ENCODE measurements at places on chromosomes 12 and 14.

DNA sequence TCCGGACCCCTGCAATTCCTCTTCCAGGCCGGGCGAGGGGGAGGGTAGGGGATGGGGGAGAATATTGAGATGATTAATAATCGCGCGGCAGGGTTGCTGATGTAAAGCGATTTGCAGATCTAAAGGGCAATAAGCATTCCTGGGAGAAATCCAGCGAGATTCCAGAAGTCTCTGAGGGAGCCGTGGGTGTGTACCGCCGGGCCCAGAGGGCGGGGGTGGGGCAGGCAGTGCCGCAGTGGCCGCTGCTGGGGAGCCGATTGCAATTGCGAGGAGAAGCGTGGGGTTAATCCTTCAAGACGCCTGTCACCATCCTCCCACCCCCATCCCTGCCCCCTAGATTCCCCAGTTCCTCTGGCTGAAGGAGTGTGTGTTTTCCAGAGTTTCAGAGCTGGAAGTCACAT, 16.4 kb downstream of the FOS start:
- DNase-seq: peak; percentile 81

- peak; percentile 63 for DNase-seq
These were observed at the start of gene ATL1 for GRCh38 chr14:50559990-50560930. ATL1 (plus strand) TSS chr14:50560145; CDS start chr14:50560266, 121 bp downstream.

DNA sequence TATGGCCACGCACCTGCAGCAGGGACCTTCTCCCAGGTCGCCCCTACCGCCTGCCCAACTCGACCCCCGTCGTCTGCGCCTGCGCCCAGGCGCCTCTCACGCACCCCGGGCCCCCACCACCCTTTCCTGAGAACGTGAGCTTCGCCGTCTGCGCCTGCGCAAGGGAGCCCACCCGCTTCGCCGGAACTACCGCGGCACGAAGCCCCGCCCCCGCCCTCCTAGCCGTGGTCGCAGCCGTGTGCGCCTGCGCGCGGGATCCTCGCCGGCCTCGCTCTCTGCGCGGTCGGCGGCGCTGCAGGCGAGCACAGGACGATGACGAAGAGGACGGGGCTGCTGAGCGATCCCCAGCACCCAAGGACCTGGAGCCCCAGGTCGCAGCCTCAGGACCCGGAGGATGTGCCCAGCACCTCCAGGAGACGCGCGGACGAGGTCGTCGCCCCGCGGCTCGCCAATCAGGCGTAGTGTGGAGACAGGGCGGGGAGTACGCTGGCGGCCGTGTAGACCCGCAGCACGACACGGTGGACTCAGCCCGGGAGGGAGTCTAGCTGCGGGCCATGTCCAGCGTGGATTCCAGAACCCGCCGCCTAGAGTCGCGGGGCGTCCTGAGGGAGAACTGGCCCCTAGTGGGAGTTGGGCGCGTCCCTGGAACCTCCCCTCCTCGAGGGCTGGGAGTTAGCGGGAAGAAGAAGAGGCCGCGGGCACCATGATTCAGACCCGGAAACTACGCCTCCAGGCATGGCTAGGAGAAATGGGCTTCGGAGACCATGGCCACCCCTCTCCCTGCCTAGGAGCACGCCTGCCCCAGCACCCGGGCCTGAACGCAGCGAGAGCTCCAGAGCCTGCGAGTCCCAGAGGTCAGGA, 1120.8 kb upstream of the TMEM132C start:
- DNase-seq: peak; percentile 91

- DNase-seq: no peak
These were observed 243.5 kb upstream of the DAAM1 start for GRCh38 chr14:58944968-58945356.

- DNase-seq: peak; percentile 99
These were observed at the start of gene ATXN3 for GRCh38 chr14:92106143-92106926. ATXN3 (minus strand) TSS chr14:92106582; CDS start chr14:92106552, 30 bp downstream.

DNA sequence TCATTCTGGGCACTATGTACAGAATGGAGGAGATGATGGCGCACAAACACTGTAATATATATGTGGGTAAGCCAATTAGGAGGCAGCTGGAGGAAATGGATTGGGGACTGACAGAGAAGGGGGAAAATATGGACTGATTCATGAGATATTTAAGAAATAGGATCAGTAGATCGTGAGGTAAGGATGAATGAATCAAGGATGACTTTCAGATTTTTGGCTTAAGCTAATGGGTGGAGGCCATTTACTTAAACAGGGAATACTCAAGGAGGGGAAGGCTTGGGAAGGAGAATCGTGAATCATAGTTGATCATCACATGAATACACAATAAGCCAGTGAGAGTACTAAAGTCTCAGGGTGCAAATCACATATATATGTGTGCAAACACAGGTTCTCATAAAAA, 11.2 kb upstream of the GNPNAT1 start:
- no peak for DNase-seq

DNA sequence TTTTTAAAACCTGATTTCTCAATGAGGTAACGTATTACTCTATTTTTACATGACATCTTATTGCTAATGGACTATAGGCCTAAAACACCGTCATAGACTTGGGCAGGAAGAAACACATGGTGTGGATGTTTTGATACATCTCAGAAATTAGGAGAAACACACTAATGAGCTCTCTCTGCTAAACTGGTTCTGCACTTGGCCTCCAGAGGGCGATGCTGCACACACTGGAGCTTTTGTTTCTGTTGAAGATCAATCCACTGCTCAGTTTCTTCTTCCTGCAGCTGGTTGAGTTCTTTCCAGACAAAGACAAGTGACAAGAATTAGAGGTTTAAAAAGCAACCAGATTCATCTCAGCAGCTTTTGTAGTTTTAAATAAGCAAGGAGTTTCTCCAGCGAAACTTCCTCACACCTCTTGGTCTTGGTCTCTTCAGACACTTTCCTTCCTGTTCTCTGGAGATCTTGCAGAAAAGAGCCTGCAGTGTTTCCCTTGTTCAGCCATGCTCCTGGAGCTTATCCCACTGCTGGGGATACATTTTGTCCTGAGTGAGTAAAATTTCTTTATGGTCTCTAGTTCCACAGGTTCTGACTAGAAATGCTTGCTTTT, 178.5 kb upstream of the OR4E1 start:
- DNase-seq: peak; percentile 82

- no peak for DNase-seq
These were observed 379.8 kb downstream of the FUT8 start for GRCh38 chr14:65792208-65792905.

GRCh38 chr12:74537126-74537706, 419 bp upstream of the ATXN7L3B start:
- DNase-seq: no peak

GRCh38 chr14:30998100-30998706, 27.2 kb upstream of the AP4S1 start:
- DNase-seq: no peak

DNA sequence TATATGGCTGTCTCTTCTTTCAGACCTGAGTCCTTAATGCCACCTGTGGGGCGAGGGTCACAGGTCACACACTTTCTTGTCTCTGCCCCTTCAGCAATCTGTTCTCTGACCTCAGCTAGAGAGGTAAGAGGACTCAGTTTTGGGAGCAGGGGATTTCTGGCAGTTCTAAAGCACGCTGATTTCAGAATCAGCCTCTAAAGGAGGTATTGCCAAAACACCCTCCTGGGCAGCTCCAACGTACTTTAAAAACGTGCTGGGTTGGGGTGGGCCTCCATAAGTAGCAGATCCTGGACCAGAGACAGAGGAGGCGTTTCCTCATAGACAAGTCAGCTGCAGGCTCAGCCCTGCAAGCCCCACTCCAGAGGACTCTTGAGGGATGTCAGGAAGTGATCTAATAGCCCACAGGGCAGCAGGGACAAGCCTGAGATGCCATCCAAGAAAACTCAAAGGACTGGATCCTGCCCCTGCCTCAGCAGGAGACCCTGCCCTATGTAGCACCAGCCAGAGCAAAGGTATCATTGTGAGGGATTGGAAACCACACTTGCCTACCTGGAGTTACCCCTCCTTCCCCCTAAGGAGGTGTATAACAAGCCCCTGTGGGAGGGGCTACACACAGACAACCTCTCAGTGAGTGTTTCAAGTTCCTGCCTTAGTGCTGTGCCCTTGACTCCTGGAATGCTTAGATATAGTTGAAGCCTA, 8.5 kb downstream of the CTDSP2 start:
- peak; percentile 56 for DNase-seq

DNA sequence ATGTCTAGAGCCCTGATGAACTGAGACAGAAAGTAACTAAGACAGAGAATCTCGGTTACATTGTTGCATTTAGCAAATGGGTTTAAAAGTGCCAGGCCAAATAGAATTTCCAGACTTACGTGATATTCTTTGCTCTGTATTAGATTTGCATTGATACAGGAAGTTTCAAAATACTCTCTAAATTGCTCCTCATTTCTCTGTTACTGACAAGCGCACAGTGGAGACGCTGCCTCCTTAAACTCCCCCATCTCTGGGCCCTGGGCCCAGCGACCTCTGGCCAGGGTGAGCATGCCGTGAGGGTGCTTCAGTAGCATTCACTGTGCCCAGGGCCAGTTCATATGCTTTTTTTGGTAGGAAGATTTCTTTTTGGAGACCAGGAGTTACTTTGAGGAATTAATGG, 22.9 kb upstream of the EVL start:
- DNase-seq: peak; percentile 49

DNA sequence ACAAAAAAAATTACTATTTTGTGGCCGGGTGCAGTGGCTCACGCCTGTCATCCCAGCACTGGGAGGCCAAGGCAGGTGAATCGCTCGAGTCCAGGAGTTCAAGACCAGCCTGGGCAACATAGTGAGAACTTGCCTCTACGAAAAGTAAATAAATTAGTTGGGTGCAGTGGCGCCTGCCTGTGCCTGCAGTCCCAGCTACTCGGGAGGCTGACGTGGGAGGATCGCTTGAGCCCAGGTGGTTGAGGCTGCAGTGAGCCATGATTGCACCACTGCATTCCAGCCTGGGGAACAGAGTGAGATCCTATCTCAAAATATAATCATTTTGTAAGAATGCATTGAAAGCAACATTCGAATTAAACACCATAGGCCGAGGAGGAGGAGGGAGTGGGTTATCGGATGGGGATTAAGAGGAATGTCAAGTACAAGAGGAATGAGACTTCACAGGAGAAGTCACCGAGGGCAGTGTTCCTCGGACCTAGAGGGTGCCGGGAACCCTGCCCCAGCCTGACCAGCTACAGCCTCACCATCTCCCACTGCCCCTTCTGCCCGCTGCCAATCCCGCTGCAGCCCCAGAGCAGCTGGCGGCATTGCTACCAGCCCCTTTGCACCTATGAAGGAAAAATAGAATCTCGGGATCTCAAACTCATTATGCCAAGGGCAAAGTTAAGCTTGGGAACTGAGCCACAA, 32.6 kb upstream of the AACS start:
- no peak for DNase-seq
